ENCODE measurements at places on chromosomes 1 and 21. TPM values are rescaled to one million over a fixed set of nuclear protein-coding genes. Genes with fewer than 3 reads are reported as not detected.

The CD34 gene
- total RNA-seq: 0.27 TPM

The PRAMEF8 gene
- total RNA-seq: not detected

The KRTAP12-2 gene
- total RNA-seq: not detected

The CFAP107 gene
- not detected for total RNA-seq

The UTP11 gene
- total RNA-seq: 23.1 TPM

The MPL gene
- not detected for total RNA-seq

The USH2A gene
- total RNA-seq: under 0.01 TPM

The ATF3 gene
- 4.2 TPM for total RNA-seq
